ENCODE measurements at places on chromosomes 13 and 19.

DNA sequence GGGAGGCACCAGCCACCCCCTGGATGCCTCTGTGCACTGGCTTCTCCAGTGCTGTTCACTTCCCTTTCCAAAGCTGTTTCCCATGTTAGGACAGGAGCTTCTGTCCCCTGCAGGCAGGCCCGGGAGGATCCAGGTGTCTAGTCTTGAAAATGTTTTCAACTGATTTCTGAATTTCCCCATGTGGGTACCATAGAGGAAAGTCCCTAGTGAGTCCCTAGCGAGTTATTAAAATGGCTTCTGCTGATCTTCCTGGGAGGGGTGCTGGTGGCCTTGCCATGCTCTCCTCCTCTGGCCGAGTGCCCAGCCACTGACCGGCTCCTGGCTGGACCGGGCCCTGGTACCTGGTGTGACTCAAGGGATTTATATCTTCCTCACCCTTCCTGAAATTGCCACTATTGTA is 5.2 kb upstream of the ANKRD10 start:
- no peak for DNase-seq

GRCh38 chr19:31340042-31341025 is 8.9 kb downstream of the TSHZ3 start:
- DNase-seq: no peak

- no peak for DNase-seq
Observed at GRCh38 chr13:76724421-76724820, 161.8 kb downstream of the KCTD12 start.

DNA sequence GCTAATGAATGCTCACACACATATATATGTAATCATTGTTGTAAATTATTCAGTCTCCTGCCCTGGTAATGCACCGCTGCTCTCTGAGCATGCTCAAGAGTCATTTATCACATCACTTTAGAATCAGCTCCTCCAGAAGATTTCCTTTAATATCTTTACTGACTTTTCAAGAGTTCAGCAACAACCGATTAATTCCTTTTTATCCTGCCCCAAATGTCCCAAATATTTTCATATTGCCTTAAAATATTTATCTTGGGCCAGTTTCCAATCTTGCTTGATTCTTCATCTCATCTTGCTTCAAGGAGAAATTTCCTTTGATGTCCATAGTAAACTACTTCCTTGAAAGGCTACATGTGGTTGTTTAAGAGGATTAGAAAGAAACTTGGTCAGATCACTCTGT is 132.5 kb downstream of the NHLRC3 start:
- DNase-seq: no peak

GRCh38 chr13:25821776-25822175 is 230.0 kb downstream of the SHISA2 start:
- DNase-seq: no peak

DNA sequence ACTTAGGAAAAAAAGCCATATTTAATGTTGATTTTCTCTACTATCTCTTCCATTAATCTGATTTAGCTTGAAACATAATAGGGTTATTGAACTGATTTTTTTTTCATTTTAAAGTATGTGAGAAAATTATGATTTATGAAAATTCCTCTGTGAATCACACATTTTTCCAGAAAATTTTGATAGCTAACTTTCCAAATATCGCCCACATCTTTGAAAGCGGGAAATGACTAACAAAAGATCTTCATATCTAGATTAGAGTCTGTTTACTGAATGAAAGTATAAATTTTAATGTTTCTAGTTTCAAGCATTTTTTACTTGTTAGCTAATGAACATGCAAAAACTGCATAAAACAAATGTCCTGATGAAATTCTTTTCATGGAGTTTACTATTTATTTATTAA is 97.4 kb downstream of the POSTN start:
- no peak for DNase-seq

GRCh38 chr19:11534538-11534937 is 4.1 kb upstream of the CNN1 start:
- no peak for DNase-seq

GRCh38 chr19:55251341-55252081 is 7.3 kb downstream of the PPP6R1 start:
- DNase-seq: no peak

- no peak for DNase-seq
Observed at GRCh38 chr13:42076309-42076713, 27.9 kb downstream of the DGKH start.

DNA sequence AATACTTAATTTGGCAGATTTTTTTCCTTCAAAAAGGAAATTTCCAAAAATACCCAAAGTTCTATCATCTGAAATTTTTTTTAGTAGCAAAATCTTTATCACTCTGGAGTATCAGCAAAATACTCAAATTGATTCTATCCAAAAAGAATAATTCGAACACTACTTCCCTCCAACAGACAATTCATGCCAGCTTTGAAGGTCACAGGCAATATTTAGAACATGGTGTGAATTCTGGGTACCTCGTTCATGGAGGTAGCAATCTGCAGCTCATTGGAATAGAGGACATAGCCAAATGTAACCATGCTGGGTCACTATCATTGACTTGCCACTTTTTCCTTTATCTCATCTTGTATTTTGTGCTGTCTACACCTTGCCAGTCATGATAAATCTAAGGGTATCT is 119.8 kb downstream of the STARD13 start:
- DNase-seq: no peak

GRCh38 chr13:73960474-73960873 is 173.7 kb downstream of the KLF12 start:
- DNase-seq: no peak

DNA sequence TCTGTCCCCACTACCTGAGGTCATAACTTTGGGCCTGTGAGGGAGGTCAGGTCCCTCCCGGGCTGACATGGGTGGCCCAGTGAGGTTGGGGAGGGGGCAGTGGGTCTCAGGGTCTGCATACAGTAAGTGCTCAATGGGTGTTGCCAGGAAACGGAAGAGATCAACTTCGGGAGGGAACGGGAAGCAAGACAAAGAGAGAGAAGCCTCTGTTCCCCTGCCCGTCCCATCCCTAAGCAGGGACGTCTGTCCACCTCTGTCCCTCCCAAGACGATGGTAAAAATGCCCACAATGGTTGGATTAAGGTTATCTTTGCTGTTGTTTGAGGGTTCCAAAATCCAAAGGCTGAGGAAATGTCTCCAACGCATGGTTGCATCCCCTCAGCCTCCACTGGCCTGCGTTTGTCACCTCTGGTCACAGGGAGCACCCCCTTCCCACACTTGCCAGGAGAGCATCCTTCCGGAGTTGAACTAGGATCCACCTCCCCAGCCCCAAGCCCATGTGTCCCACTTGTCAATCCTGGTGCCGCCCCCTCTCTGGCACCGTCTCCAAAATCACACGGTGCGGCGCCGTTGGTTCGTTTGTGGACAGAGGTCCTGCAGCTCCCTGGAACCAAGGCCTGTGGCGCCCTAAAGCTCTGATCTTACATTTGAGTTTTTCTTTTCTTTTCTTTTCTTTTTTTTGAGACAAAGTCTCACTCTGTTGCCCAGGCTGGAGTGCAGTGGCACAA is 774 bp upstream of the HOMER3 start:
- DNase-seq: no peak

- DNase-seq: peak; percentile 50
Observed at GRCh38 chr19:41144403-41144802, 30.2 kb downstream of the CYP2F1 start.

DNA sequence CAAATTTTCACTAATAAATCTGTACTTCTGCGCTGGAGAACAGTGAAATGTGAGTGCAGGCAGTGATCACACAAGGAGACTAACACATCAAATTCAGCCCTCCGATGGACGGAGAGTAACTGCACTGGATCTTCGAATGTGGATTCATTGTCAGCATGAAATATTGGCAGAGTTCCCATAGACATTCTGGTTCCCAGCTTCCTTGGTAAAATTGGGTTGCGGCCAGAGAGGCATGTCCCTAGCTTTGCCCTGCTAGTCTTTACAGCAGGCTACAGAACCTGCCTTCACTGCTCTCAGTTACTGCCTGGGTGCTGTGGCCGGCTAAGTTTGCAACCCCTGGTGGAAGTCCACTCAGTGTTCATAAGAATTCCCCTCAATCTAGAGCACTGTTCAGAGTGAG is 32.3 kb upstream of the UQCRFS1 start:
- DNase-seq: no peak

DNA sequence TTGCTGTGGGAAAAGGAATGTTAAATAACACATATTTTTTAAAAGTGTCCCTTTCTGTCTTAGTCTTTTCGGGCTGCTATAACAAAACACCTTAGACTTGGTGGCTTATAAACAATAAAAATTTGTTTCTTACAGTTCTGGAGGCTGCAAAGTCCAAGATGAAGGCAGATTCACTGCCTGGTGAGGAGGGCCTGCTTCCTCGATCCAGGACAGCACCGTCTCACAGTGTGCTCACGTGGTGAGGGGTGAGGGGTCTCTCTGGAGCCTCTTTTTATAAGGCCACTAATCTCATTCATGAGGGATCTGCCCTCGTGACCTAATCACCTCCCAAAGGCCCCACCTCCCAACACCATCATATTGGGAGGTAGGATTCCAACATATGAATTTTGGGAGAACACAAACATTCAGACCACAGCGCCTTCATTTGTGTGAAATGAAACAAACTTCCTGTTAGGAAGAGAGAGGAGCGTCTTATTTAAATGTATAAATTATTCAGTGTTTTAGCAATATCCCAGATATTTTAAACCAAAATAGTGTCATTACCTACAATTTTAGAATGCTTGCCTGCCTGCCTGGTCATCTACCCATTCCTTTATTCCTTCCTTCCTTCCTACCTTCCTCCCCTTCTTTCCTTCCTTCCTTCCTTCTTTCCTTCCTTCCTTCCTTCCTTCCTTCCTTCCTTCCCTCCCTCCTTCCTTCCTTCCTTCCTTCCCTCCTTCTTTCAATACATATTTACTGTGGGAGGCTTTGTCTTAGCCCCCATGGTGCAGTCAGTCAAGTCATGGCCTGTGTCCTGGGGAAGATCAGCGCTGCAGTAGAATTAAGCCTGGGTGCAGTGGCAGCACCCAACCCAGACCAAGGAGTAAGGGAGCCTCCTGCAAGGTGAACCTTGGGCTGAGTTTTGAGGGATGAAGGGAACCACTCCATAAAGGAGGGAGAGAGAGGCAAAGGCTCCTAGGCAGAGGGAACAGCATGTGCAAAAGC is 84.2 kb downstream of the TEX26 start:
- DNase-seq: no peak

DNA sequence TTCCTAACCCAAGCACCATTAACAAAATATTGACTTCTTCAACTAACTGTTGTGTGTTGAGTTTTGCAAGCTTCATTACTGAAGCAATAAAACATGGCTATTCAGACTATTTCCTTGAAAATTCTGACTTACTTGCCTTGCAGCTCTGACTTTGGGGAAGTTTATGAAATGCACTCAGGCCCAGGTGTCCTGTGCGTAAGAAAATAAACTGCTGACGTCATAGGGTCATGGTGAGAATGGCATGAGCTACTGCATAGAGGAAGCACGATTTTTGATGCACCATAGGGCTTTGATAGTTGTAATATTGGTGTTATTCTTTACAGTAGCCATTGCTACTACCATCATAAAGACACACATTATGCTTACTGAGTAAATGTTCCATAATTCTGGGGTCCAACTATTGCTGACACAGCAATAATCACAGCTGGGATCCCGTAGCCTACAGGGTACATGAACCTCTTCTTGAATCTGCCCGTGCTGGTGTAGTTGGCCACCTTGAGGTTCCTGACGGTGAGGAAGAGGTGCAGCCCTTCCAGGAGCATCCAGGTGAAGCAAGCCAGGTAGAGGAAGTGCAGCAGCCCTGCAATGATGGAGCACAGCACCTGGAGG is 57.9 kb downstream of the MBD3L2B start:
- DNase-seq: no peak

DNA sequence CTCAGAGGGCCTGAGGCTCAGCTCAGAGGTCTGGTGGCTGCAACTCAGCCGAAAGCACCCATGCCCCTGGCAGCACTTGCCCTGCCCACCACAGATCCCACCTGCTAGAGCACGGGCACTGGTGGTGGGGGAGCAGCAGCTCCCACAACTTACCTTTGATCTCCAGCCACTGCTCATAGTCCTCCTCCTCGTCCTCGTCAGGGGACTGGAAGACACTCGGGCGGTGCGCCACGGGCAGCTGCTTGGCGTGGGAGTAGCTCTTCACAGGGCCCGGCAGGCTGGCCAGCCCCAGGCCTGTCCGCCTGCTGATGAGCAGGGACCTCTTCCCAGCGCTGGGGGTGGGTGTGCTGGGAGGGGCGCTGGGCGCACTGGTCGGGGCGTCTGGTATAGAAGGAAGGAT is 14.6 kb downstream of the SUGP1 start:
- no peak for DNase-seq

DNA sequence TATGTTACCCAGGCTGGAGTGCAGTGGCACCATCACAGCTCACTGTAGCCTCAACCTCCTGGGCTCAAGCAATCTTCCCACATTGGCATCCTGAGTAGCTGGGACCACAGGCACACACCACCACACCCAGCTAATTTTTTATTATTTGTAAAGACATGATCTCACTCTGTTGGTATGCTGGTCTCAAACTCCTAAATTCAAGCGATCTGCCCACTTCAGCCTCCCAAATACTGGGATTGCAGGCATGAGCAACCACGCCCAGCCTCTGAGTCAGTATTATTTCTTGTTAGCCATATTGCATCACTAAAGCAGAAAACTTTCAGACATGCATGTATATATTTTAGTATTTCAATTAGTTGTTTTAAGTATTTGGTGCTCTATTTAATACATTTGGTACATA is 376.4 kb downstream of the GPC6 start:
- no peak for DNase-seq

- DNase-seq: no peak
Observed at GRCh38 chr13:93769607-93770006, 543.0 kb downstream of the GPC6 start.

DNA sequence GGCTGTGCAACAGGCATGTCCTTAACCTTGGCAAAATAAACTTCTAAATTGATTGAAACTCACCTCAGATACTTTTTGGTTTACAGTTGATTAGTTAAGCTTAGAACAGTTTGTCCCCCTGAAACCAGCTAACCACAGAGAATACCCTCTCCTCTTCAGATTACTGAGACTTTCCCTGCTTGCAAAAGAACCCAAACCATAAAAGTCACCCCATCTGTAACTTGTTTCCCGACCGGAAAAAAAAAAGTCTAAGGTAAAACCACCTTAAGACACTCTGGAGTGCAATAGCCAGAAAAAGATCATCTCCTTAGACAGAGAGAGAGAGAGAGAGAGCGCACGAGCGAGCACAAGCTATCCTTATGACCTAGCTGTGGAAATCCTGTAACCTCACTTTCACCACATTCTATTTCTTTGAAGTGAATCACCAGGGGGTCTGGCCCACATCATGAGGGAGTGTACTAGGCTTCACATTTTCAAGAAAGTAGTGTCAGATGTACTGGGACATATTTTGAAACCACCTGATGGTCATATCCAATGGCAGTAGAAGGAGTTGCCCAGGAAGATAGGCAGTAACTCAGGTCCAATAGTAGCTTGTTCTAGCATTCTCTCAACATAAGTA is 11.1 kb upstream of the GTF2F2 start:
- no peak for DNase-seq

Data from NCI-H510A treated with DMSO at 0.1 percent for 48 hours (cell line).